ENCODE measurements at places on chromosomes 2 and 18.

- DNase-seq, result no peak
Observed at GRCh38 chr2:99488539-99489062, 1.2 kb downstream of the REV1 start.

- DNase-seq, result no peak
Observed at GRCh38 chr2:241109210-241110088, 7.4 kb upstream of the MTERF4 start.

GRCh38 chr2:211367293-211367692 is 810.9 kb downstream of the CPS1 start:
- DNase-seq, result no peak

- no peak for DNase-seq
Observed at GRCh38 chr2:200439981-200440380, 69.9 kb downstream of the KCTD18 start.

- DNase-seq, result no peak
Observed at GRCh38 chr2:149094217-149095015, 55.9 kb downstream of the LYPD6B start.

- no peak for DNase-seq
Observed at GRCh38 chr2:217568289-217568971, 434.4 kb downstream of the TNS1 start.

DNA sequence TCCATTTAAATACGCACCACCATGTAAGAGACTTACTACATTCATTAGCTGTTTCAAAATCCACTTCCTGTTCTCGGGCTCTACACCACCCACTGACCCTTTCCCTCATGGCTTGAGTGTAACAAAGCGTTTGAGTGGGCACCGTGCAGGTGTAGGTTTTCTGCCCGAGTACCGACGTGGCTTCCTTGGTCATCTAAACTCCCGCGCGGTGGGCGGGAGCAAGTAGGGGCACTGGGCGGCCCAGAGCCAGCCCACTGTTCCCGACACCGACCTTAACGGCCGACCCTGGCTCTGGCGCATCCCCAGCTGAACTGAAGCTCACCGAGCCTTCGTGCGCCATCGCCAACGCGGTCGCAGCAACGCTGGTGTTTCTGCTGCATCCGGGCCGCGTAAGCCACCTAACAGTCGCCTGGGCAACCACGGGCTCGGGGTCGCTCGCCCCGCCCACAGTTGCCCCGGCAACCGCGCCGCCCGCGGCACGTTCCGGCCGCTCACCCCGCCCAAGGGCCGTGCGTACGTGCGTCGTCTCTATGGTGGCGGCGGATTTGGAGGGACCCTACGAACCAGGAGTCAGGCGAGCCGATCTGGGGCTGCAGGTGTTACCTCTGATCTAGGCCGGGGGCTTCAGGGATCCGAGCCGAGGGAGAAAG is at the start of the genes C2orf81 and WDR54:
Gene C2orf81 (minus strand): TSS at position 399 of the 650 bp plus-strand sequence. CDS start 59 bp downstream, at position 340.
Gene WDR54 (plus strand): TSS at position 510 of the 650 bp plus-strand sequence. CDS start 424 bp downstream, outside the sequence.
- DNase-seq, result peak; percentile 89

DNA sequence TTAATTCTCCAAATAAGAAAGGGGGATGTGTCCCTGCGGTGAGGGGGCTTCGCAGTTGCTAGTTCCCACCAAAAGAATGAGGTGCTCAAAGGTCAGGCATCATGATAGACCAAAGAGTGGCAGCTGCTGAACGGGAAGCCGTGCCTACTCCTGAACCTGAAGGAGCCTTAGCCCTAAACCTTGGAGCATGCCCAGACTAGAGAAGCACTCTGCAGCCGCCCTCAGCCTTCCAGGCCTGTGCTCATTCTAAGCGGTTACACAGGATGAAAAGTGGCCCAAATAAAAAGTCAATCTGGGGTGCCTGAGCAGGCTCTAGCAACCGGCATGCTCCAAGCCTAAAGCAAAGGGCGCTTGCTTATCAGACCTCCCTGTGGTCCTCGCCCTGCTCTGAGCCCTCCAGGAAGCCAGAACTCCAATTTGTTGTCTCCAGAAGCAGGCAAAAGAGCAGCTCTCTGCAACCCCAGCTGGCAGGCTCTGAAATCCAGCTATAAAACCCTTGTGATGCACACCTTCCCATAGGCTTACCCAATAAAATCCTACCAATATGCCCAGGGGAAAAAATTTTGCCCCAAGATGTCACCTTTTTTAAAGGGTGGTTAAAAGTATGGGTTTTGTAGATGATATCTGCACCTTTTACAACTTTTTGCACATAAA is 17.5 kb downstream of the UXS1 start:
- DNase-seq, result no peak

DNA sequence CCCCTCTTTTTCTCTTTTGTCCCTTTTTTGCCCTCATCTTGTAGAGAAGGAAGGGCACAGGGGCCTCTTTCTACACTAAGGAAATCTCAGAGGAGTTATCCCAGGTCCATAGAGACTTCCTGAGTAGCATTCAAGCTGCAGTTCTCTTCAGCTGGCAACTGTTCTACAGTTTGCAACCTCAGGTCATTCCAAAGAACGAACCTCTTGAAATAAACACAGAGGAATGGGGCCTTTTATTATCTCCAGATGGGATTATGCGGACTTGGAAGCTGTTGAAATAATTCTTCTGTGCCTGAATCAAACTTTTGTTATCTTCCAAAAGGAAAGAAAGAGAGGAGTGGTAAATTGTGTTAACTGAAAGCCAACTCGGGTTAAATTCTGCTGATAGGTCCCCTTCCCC is 31.0 kb upstream of the NFE2L2 start:
- no peak for DNase-seq

- no peak for DNase-seq
Observed at GRCh38 chr2:8572712-8573233, 109.1 kb upstream of the ID2 start.

- no peak for DNase-seq
Observed at GRCh38 chr2:70141902-70142589, 48.8 kb downstream of the C2orf42 start.

DNA sequence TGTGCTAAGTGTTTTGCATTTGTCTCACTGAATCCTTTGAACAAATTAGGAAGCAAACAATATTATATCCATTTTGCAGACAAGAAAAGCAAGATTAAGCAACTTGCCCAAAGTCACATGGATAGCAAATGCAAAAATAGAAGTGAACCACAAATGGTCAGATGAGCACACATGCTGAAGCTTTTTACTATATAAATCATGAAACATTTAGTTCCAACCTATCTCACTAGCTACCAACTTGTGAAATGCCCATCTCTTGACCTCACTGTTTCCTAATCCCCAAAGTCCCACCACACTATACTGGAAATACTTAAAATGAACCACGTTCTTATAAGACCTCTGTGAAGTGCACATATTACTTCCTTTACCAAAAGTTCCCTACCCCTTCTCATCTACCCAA is 380.5 kb downstream of the ERBB4 start:
- no peak for DNase-seq

DNA sequence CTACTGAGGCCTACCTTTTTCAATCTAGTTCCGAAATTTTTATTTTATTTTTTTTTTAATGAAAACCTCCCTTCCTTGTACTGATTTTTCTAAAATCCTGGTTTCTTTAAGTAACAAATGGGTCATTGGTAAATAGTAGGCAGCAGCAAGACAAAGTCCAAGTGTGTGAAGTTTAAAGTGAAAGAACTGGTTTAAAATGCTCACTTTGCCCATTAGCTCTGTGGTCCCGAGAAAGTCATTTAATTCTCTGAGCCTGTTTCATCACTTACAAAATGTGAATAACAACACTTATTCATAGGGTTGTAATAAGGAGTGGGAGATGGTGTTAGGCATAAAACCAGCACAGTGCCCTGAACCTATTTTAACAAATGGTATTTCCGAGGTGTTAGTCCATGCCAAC is 426.2 kb downstream of the ERBB4 start:
- no peak for DNase-seq

- DNase-seq, result no peak
Observed at GRCh38 chr2:36455788-36456187, 100.2 kb downstream of the CRIM1 start.

Measured in stimulated activated CD4-positive, alpha-beta T cell treated with anti-CD3 and anti-CD28 coated beads, Interleukin-1b, Interleukin-23, amount 100 ng/mL, for 1 hour (primary cell).